ENCODE measurements at places on chromosomes 4 and X.

DNA sequence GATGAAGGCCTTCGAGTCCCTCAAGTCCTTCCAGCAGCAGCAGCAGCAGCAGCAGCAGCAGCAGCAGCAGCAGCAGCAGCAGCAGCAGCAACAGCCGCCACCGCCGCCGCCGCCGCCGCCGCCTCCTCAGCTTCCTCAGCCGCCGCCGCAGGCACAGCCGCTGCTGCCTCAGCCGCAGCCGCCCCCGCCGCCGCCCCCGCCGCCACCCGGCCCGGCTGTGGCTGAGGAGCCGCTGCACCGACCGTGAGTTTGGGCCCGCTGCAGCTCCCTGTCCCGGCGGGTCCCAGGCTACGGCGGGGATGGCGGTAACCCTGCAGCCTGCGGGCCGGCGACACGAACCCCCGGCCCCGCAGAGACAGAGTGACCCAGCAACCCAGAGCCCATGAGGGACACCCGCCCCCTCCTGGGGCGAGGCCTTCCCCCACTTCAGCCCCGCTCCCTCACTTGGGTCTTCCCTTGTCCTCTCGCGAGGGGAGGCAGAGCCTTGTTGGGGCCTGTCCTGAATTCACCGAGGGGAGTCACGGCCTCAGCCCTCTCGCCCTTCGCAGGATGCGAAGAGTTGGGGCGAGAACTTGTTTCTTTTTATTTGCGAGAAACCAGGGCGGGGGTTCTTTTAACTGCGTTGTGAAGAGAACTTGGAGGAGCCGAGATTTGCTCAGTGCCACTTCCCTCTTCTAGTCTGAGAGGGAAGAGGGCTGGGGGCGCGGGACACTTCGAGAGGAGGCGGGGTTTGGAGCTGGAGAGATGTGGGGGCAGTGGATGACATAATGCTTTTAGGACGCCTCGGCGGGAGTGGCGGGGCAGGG lies 568 bp downstream of the HTT start:
- peak; percentile 55 for DNase-seq

GRCh38 chr4:145097331-145097820 lies 620 bp downstream of the ANAPC10 start:
- DNase-seq, result no peak

DNA sequence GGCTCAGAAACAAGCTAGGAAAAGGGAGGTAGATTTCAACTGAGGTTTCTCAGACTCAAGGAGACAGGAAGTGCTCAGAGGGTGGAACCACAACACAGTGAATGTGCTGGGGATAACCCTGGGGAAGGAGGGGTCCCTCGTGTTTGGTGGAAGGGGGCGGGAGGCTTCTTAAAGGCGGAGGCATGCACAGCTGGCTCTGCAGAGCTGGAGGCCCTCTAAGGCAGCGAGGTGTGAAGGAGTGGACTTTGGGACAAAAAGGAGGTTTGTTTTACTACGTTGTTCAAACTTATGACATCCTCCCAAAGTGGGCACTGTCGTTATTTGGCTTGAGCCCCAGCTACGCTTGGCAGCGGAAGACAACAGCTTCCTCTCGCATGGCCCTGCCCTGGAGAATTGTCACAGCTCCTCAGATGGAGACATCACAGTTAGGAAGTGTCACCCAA lies 21.7 kb upstream of the MTM1 start:
- DNase-seq, result peak; percentile 23

- DNase-seq, result no peak
These were observed 16.7 kb downstream of the LGI2 start for GRCh38 chr4:25013756-25014661.

DNA sequence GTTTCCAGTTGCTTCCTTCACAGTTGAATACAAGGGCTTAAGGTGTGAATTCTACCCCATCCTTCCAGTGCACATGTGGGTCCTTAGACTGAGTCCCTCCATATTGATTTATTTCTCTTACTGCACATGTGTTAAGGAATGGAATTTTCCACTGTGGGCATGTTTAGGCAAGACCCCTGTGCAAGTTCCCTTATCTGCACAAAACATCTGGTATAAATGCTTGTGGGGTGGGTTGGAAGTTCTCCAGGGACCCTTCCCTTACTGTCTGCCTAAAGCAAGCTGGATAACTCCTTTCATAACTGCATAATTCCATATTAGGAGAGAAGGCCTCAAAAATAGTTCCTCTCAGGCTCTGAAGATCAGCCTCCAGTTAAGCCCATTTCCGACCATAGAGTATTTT lies 570.9 kb downstream of the ADGRL3 start:
- DNase-seq, result peak; percentile 42

- DNase-seq, result no peak
These were observed 1.3 kb downstream of the HERC5 start for GRCh38 chr4:88458104-88458740.

DNA sequence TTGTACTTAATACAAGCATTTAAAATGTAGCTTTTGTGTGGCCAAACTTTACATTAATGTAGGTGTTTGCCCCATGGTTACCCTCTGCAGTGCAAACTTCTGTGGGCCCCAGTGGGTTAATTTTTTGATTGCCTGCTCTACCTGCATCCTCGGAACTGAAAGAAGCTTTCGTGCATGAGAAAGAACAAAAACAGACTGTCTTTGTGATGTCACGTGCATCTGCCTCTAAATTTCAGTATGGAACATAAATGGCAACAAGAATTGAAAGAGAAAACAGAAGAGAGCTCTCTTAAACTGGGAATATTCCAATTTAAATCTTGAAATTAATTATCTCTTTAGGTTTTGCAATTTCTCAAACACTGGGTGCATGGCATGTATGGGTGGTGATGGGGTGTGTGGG lies 182.4 kb upstream of the LCORL start:
- DNase-seq, result no peak

DNA sequence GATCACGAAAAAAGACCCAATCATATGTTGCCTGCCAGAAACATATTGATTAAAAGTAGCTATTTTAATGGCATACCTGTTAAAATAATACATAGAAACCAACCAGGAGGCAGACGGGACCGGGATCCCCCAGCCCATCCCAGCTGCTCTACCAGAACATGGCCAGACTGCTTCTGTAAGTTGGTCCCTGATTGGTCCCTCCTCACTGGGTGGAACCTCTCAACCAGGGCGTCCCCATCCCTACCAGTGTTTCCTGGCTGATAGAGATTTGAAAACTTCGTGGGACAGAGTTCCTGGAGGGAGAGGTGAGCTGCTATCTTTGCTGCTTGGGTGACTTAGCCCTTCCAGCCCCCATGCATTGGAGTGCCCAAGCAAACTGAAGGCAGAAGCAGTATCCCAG lies 256.2 kb downstream of the TRAM1L1 start:
- no peak for DNase-seq

DNA sequence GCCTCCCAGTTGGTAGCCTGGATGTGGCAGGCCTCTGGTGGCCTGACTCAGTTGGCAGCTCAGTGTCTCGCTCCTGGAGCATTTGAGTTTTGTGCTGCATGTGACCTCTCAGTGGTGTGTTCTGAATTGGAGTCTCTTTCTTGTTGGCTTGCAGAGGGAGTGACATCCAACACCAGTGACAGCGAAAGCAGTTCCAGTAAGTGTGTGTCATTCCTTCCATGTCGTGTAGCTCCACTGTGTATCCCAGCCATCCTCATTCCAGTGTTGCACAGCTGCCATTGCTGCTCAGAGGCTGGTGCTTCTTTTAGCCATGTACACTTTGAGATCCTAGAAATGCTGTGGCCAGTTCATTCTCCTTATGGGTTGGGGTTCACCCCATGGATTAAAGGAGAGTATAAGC lies 52.4 kb downstream of the DLG3 start:
- DNase-seq, result no peak

DNA sequence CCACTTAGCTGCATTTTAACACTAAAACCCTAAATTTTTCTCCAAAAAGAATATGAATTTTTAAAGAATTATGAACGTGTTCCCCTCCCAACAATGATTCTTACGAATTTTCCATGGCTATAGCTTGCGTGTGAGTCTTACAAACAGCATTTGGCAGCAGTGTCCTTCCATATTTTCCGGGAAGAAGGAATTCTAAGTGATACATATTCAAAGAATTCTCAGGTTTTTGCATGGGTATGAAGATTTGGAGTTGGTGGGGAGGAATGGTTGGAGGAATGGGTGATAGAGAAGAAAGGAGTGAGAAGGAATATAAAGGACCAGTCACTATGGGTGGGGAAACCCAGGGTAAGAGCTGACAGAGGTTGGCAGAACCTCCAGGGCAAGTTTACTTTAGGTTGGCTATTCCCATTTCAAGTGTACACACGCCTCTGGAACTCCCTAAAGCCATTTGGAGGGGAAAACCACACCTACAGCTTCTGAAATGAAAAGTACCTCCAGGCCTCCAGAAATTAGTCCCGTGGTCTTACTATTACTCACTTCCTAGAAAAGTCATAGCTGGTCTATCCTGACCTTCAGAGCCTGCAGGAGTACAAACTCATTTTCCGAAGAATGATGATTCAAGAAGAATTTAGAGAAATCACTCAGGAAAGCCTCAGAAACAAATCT lies 420.8 kb upstream of the DIPK2B start:
- DNase-seq, result peak; percentile 75

GRCh38 chr4:100063355-100063754 lies 113.3 kb upstream of the H2AZ1 start:
- no peak for DNase-seq

GRCh38 chr4:176671532-176671931 lies 121.2 kb downstream of the VEGFC start:
- peak; percentile 8 for DNase-seq

DNA sequence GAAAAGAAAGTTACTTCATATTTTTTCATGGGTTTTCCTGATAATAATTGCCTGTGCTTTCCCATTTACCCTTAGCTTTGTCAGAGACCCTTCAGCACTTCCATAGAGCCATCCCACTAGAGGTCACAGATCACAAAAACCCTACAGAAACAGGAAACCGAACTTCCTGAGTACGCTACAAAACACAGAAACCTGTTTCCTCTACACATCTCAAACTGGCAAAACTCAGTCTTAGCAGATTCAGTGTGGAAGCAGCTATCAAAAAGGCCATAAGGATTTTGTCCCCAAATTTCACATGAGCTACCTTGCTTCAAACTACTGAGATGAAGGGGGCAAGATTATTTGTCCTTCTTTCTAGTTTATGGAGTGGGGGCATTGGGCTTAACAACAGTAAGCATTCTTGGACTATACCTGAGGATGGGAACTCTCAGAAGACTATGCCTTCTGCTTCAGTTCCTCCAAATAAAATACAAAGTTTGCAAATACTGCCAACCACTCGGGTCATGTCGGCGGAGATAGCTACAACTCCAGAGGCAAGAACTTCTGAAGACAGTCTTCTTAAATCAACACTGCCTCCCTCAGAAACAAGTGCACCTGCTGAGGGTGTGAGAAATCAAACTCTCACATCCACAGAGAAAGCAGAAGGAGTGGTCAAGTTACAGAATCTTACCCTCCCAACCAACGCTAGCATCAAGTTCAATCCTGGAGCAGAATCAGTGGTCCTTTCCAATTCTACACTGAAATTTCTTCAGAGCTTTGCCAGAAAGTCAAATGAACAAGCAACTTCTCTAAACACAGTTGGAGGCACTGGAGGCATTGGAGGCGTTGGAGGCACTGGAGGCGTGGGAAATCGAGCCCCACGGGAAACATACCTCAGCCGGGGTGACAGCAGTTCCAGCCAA lies at the start of gene MMRN1:
Gene MMRN1, plus strand, starts transcription at position 206 of the 902 bp plus-strand sequence. Its CDS starts 118 bp downstream, at position 324.
- DNase-seq, result no peak

DNA sequence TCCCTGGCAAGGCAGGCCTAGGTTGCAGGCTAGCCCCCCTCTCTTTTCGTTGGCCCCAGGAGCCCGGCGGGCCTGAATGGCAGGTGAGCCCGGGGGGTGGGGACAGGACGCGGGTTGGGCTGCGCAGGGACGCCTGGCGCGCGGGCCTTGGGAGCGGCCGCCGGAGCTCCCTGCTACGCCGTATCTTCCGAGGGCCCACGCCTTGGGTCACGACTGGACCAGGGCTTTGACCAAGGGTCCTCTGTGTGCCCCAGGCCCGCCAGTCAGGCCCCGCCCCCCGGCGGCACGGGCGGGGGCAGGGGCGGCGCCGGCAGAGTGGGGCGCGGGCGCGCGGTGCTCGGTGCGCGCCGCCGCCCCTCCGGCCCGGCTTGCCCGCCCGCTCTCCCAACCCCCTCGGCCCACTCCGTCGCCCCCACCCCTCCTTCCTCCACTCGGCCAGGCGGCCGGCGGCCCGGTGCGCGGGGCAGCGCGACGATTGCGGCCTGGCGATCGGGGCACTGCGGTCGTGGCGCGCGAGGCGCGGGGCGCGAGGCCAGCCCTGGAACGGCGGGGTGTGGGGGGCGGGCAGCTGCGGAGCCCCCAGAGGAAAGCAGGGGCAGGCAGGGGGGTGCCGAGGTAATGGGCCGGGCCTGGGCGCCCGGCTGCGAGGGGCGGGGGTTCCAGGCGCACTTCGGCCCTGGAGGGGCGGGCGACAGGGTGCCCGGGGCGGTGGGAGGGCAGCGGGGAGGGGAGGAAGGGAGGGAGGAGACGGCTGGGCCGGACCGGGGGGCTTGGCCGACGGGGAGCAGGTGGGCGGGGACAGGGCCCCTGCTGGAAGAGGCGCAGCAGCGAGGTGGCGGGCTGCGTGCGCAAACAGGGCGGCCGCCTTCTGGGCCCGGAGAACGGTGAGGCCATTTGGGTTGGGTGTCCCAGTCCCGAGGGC lies at the start of gene PRRG3:
Gene PRRG3, plus strand, starts transcription at position 798 of the 922 bp plus-strand sequence. CDS start 3,357 bp downstream, outside the sequence.
- no peak for DNase-seq

DNA sequence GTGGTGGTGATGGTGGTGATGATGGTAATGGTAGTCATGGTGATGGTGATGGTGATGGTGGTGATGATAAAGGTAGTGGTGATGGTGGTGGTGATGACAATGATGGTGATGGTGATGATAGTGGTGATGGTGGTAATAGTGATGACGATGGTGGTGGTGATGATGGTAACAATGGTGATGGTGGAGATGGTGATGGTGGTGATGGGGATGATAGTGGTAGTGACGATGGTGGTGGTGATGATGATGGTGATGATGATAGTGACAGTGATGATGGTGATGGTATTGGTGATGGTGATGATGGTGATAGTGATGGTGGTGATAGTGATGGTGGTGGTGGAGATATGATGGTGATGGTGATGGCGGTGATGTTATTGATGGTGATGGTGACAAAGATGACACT lies 108.4 kb upstream of the NKX1-1 start:
- DNase-seq, result no peak

Measured in choroid plexus epithelial cell (primary cell).